Activated CD4-positive, alpha-beta memory T cell treated with anti-CD3 and anti-CD28 coated beads for 36 hours (primary cell): ENCODE measurements at places on chromosomes 2 and 18.

- H3K4me1 ChIP-seq: no peaks in the 10 kb centered on the region
- DNase-seq: no peak
- H3K27ac ChIP-seq: no peak overlapping the region
- H3K36me3 ChIP-seq: no peaks in the 10 kb centered on the region
- no peak overlapping the region for H3K4me3 ChIP-seq
- H3K27me3 ChIP-seq: no peaks in the 10 kb centered on the region
Observed at GRCh38 chr2:129717560-129718130, 261.8 kb upstream of the RAB6C start.

- H3K4me3 ChIP-seq: no peak overlapping the region
- no peak overlapping the region for H3K27ac ChIP-seq
- peaks cover 36% of the 10 kb centered on the region for H3K27me3 ChIP-seq
- DNase-seq: no peak
- H3K36me3 ChIP-seq: no peaks in the 10 kb centered on the region
Observed at GRCh38 chr18:57797209-57797651, 5.9 kb downstream of the ATP8B1 start.

GRCh38 chr2:237673130-237674001 lies 46.0 kb downstream of the LRRFIP1 start:
- no peaks in the 10 kb centered on the region for H3K36me3 ChIP-seq
- H3K4me1 ChIP-seq: peaks cover 44% of the 10 kb centered on the region
- H3K4me3 ChIP-seq: peak overlapping the region; percentile 78
- DNase-seq: peak; percentile 94

DNA sequence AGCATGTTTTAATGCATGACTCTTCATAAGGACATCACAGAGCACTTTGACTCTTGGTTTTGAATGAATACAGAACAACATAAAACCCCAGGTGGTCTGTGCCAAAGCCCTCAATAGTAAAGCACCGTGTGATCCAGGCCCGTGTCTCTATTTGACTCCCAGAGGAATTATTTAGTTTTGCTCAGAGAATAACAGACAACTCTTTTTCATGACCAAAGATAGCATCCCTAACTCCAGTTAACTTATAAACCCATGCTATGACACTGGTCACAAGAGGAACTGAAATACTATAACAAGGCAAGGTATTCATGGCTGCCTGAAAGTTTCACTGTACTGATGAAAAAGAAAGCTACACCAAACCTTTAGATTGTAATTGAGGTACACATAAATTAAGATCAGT lies 128.4 kb downstream of the IKZF2 start:
- no peak overlapping the region for H3K4me3 ChIP-seq
- DNase-seq: no peak
- no peaks in the 10 kb centered on the region for H3K36me3 ChIP-seq
- peaks cover 14% of the 10 kb centered on the region for H3K4me1 ChIP-seq

- no peak overlapping the region for H3K4me3 ChIP-seq
- no peaks in the 10 kb centered on the region for H3K36me3 ChIP-seq
- DNase-seq: no peak
- no peaks in the 10 kb centered on the region for H3K4me1 ChIP-seq
Observed at GRCh38 chr2:188450732-188451483, 159.2 kb downstream of the GULP1 start.

GRCh38 chr2:234491897-234492296 lies 5.0 kb downstream of the ARL4C start:
- H3K36me3 ChIP-seq: peaks cover 41% of the 10 kb centered on the region
- peak overlapping the region; percentile 97 for H3K27ac ChIP-seq
- peak; percentile 38 for DNase-seq
- H3K4me3 ChIP-seq: peak overlapping the region; percentile 96

DNA sequence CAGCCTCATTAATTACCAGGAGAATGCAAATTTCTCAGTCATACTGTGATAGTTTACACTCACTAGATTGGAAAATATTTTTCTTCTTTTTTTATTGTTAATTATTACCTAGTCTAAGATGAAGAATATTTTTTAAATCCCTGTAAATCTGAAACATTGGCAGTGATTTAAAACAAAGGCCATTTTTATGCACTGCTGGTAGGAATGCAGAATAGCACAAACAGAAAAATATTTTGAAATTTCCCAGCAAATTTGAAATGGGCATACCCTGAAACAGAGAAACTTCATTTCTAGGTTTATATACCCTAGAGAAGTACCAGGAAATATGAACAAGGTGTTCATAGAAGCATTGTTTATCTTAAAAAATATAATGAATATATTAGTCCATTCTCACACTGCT lies 31.0 kb downstream of the DYNAP start:
- no peaks in the 10 kb centered on the region for H3K36me3 ChIP-seq
- H3K4me3 ChIP-seq: no peak overlapping the region
- peaks cover 8% of the 10 kb centered on the region for H3K27me3 ChIP-seq
- no peak for DNase-seq
- H3K4me1 ChIP-seq: no peaks in the 10 kb centered on the region

- H3K4me1 ChIP-seq: peaks cover 12% of the 10 kb centered on the region
- no peak overlapping the region for H3K27ac ChIP-seq
- DNase-seq: no peak
Observed at GRCh38 chr18:11591957-11592356, 17.4 kb upstream of the SLC35G4 start.

GRCh38 chr2:10873171-10873570 lies 38.6 kb upstream of the KCNF1 start:
- DNase-seq: no peak
- H3K27ac ChIP-seq: peak overlapping the region; percentile 6
- peaks cover 2% of the 10 kb centered on the region for H3K27me3 ChIP-seq
- H3K4me3 ChIP-seq: no peak overlapping the region

- DNase-seq: no peak
- no peaks in the 10 kb centered on the region for H3K27me3 ChIP-seq
- peaks cover 57% of the 10 kb centered on the region for H3K4me1 ChIP-seq
Observed at GRCh38 chr2:160358046-160358445, 135.6 kb downstream of the RBMS1 start.

GRCh38 chr2:11250400-11251196 lies 93.8 kb downstream of the ROCK2 start:
- no peak overlapping the region for H3K27ac ChIP-seq
- H3K36me3 ChIP-seq: peaks cover 16% of the 10 kb centered on the region
- no peaks in the 10 kb centered on the region for H3K27me3 ChIP-seq
- H3K4me1 ChIP-seq: peaks cover 9% of the 10 kb centered on the region

DNA sequence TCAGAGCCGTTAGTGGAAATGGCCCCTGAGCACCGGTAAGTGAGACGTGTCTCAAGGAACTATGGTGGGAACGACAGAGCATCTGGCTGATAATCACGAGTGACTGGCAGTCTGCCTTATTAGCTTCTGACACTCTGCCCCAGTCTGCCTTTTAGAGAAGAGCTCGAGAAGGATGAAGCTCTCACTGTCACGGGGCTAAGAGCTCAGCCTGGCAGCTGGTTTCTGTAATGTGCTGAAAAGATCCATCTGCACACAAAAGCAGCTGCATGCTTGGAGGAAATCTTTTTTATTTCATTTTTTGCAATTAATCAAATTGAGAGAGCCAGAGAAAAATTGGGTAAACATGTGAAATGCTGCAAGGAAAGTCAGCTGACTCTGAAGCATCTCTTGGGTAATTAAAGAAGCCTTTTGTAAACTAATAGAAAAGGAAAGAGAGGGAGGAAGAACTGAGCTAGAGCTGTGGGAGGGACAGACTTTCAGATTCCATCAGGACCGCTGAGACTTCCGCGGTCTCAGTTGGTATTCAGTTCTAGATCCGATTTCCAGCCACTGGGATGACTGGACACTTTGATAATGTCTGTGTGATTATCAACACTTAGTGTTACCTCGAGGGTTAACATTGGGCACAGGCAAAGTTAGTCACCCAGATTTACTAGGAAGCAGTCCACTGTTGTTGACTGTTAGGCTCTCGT lies 24.4 kb downstream of the MBP start:
- peak overlapping the region; percentile 31 for H3K4me3 ChIP-seq
- H3K27me3 ChIP-seq: no peaks in the 10 kb centered on the region
- peak; percentile 79 for DNase-seq
- peak overlapping the region; percentile 71 for H3K27ac ChIP-seq

DNA sequence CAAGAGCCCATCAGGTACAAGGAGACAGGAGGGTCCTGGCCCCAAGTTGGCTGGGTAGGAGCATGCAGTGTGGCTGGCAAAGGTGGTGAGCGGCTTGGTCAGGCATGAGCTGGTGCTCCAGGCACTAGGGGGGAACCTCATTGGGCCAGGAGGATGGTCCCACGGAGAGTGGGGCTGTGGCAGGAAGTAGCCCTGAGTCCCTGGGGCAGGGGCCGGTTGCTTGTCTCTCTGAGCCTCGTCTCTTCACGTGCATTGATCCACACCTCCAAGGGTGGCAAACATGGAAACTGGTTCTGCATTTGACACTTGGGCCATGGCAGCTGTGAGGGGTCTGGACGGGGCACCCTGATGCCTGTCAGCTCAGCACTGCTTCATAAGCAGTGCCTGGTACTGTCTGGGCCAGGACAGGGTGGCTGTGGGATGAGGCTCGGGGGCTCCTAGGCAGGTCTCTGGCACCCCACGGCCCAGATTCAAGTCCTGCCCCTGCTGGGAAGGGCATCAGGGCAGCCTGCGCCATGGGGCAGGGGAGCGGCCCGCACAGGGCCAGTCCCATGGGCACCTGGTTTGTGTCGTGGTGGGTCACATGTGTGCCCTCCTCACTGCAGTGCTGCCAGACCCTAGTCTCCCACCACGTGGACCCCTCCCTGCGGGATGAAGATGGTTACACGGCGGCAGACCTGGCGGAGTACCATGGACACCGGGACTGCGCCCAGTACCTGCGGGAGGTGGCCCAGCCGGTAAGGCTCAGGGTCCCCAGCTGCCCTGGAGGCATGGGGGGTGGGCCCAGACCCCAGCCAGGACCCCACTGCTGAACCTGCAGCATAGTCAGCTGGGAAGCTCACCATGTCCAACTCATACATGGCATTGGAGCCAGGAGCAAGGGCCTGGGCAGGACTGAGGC lies 16.4 kb downstream of the ESPNL start:
- H3K4me3 ChIP-seq: no peak overlapping the region
- no peaks in the 10 kb centered on the region for H3K4me1 ChIP-seq
- H3K27me3 ChIP-seq: peaks cover 9% of the 10 kb centered on the region
- no peak overlapping the region for H3K27ac ChIP-seq
